ENCODE measurements at places on chromosomes 16 and 17.

GRCh38 chr17:10032118-10032852 is 127.2 kb upstream of the RCVRN start:
- ATAC-seq, result no peak

DNA sequence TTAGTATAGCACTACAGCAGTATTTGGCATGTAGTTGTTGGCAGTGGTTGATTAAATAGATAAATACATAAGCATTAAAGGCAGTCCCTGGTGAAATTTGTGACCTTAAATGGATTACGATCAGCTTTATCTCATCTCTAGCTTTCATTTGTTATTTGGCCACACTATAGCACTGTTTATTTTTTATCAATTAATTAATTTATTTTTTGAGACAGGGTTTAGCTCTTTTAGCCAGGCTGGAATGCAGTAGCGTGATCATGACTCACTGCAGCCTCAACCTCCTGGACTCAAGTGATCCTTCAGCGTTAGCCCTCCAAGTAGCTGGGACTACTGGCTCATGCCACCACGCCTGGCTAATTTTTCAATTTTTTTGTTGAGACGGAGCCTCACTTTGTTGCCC is 18.7 kb upstream of the ARHGAP17 start:
- ATAC-seq, result peak; percentile 66

DNA sequence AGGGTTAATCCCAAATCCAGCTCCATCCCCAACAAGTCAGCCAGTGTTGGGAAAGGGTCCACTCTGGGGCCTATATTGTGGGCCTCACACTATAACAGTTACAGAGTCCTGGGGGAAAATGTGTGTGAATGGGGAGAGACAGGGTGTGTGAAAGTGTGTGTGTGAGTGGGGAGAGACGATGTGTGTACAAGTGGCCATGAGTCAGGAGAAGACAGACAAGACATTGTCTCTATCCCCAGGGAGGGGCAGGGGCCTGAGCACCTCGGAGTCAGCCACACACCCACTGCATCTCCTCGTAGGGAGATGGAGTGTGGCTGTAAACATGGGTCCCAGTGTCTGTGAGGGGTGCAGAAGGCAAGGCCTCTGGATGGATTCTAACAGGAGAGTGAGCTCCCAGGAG is 2.9 kb downstream of the CRHR1 start:
- ATAC-seq, result no peak

GRCh38 chr16:66924527-66925321 is 611 bp downstream of the RRAD start:
- peak; percentile 45 for ATAC-seq

DNA sequence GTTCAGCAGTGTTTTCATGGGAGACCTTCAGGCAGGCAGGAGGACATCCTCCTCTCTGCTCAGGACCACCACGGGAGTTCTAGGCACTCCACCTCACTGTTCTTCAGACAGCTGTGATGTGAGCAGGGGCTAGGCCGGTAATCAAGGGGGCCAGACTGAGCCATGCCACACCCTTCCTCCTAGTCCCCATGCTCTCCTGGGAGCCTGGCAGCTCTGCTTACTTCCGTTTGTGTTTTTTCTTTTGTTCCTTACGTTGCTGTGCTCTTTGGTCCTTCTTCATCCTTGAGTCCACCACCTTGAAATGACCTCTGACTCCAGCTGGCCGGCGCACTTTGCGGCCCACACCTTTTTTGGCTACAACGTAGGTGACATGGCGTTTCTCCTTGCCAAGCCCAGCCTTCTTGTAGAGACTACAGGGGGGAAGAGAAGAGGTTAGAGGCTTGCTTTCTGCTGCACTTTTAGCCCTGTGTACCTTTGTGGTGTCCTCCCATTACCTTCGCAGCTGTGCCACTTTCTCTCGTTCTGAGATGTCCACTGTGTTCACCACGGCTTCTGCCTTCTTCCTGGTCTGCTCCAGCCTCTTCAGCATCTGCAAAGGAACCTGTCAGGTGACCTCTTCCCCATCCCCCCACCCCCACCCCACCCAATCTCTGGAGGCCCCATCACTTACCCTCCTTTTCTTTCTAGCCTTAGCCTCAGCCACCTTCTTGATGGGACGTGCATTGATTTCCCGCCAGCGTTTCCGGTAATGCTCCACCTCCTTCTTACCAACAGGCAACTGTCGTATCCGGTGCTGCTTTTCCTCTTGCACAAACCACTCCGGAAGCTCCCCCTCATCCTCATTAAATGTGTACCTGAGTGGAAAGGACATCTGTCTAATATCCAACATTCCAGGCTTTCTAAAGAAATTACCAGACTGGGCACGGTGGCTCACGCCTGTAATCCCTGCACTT is 7.4 kb upstream of the PSMC5 start:
- peak; percentile 3 for ATAC-seq

DNA sequence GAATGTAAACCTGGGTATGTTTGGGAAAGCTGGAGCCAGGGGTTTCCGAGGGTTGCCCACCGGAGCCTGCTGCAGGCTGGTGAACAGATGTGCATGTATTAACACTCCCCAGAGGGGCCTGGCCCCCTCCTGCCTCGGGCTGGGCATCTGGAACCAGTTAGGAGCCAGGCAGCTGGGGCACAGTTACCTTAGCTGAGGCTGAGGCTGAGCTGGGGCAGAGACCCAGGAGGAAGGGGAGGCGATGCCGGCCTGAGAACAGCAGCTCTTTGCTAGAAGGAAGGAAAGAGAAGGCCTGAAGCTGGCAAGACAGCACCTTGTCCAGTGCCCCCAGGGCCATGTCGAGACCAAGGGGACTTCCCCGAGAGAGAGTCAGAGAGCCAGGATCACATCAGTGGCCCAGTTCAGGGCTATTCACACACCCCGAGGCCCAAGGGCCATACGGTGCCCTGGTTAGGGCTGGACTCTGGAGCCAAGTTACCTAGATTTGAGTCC is 65.8 kb downstream of the RMI2 start:
- ATAC-seq, result peak; percentile 74

GRCh38 chr17:73315471-73315870 is 3.7 kb upstream of the CDC42EP4 start:
- no peak for ATAC-seq

DNA sequence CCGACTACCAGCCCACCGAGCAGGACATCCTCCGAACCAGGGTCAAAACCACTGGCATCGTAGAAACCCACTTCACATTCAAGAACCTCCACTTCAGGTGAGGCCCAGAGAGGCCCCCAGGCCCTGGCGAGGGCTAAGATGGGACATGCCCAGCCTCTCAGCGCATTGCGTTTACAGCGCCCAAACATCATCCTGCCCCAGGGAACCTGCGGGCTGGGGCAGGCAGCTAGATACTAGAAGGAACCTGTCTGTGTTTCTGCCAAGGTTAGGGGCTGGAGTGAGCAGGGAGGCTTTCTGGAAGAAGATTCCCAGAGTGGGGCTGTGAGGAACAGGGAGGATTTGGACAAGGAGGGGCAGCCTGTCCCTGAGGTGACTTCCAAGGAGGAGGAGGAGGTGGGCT is 90.6 kb downstream of the AMFR start:
- ATAC-seq, result no peak

DNA sequence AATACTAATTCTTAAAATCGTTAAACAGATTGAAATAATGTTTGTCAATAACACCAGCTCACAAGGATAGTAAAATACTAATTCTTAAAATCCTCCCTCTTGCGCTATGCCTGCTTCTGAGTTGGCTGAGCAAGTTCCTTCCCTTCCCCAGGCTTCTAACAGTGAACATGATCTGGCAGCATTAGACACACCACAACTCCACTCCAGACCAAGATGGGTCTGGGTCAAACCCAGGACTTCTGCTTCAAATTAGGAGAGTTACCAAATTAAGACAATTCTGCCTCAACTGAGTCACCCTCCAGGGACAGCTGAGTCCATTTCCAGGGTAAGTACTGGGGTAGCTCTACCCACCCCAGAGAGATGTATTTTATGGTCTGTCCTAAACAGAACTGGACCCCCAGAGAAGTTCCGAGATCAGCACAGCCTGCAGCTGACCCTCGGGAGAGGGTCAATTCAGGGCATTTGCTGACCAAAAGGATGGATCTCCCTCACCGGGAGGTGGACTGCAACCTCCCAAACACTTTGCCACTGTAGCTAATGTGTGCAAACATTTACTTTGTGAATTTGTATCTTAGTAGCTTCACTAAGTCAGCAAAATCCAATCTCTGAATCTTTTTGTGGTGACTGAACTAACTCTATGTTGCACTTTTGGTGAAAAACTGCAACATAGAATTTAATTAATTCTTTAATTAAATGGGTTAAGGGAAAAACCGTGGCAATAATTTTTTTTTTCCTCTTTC is 48.8 kb downstream of the ADCY9 start:
- ATAC-seq, result peak; percentile 65

DNA sequence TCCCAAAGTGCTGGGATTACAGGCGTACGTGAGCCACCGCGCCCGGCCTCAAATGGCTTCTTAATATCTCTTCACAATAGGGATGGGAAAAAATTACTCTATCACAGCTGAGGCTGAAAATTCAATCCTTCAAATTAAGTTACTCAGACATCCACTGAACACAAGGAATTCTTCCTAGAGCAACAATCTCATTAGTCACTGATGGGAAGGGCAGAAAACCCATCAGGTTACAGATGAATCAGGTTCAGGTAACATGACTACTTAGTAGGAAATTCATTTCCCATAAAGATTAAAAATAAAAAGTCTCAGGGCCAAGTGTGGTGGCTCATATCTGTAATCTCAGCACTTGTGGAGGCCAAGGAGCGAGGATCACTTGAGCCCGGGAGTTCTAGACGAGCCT is 42.5 kb upstream of the ABR start:
- no peak for ATAC-seq

DNA sequence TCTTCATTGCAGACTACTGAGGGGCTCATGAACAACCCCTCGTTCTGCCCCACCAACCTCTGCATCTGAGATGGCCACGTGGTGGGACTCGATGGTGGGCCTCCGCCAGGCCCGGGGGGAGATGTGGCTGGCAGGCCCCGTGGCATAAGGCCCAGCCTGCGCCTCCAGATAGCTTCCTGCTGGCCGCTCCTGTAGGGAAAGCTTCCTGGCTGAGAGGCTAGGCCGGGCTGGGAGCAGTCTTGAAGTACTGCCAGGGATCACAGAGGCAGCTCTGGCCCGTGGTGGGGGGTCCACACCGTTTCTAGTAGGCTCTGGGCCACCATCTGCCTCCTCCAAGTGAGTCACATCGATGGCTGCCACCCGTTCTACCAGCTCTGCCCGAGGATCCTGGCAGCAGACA is 7.6 kb downstream of the CAMKK1 start:
- ATAC-seq, result no peak

DNA sequence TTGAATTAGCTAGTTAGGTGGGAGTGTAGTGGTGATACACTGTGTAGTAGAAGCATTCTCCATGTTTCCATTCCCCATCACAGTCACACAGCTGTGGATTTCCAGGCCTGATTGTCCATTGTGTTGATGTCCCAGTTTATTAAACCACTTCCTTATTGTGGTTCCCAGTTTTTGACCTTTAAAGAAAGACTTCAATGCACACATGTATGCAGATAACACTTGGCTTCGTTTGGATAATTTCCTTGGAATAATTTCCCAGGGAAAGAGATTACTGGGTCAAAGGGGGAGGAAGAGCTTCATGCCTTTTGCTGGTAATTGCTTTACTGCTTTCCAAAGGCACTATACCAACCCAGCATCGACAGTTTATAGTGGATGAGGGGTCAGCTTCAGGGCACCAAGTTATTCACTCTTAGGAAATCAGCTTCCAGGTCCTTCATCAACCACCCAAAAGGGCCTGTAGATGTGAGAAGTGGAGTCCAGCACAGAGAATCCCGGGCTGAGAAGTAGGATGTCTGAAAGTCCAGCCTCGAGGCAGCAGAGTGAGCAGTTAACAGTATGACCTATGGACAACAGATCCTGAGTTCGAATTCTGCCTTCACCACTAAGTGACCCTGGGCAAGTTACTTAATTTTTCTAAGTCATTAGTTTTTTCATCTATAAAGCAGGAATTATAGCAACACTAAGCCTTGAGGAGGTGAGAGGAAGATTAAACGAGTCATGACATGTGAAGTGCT is 31.3 kb upstream of the TNS4 start:
- ATAC-seq, result no peak

DNA sequence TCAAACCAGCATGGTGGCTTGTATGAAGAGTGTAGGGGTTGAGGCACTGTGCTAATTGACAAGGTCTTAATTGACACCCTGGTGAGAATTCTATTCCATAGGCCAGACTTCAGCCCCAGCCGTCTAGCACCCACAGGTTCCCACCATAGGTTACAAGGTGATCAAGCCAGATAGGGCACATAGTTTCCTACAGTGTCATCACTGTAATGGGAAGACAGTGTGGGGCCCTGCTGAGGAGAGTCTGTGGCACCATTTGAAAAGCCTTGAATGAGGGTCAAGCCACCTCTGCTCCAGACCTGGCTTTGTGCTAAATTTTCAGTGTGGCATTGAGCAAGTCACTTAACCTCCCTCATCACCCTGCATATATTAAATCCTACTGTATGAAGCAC is 36.2 kb downstream of the YPEL2 start:
- ATAC-seq, result no peak

DNA sequence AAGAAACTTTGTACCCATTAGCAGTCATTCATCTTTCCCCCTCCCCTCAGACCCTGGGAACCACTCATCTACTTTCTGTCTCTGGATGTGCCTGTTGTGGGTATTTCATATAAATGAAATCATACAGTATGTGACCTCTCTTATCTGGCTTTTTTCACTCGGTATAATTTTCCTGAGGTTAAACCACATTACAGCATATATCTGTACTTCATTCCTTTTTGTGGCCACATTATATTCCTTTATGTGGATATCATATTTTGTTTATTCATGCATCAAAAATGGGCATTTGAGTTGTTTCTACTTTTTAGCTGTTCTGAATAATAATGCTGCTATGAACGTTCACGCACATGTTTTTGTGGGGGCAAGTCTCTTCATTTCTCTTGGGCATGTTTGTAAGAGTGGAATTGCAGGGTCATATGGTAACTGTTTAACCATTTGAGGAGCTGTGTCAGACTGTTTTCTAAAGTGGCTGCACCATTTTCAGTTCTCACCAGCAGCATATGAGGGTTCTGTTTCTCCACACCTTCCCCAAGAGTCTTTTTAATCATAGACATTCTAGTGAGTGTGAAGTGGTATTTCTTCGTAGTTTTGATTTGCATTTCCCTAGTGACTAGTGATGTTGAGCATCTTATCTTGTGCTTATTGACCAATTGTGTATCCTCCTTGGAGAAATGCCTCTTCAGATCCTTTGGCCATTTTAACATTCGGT is 3.8 kb downstream of the SNX29 start:
- no peak for ATAC-seq

GRCh38 chr16:70786020-70786755 is 14.8 kb downstream of the VAC14 start:
- no peak for ATAC-seq

Measured in SK-N-SH treated with all-trans-retinoic acid at 6 μM for 48 hours (cell line).